ENCODE measurements at places on chromosomes 12 and 14.

DNA sequence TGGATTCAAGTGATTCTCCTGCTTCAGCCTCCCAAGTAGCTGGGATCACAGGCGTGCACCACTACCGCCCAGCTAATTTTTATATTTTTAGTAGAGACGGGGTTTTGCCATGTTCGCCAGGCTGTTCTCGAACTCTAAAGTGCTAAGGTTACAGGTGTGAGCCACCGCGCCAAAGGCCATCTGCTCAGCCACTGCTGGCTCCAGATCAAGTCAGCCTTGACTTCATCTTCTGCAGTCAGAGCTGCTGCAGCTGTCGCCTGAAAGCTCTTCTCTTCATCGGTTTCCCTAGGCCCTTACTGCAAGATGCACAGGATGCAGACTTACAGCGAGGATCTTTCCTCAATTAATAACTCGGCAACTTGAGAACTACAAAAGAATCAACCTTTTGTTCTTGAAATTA, 66.8 kb downstream of the CLIP1 start:
- no peak for DNase-seq

DNA sequence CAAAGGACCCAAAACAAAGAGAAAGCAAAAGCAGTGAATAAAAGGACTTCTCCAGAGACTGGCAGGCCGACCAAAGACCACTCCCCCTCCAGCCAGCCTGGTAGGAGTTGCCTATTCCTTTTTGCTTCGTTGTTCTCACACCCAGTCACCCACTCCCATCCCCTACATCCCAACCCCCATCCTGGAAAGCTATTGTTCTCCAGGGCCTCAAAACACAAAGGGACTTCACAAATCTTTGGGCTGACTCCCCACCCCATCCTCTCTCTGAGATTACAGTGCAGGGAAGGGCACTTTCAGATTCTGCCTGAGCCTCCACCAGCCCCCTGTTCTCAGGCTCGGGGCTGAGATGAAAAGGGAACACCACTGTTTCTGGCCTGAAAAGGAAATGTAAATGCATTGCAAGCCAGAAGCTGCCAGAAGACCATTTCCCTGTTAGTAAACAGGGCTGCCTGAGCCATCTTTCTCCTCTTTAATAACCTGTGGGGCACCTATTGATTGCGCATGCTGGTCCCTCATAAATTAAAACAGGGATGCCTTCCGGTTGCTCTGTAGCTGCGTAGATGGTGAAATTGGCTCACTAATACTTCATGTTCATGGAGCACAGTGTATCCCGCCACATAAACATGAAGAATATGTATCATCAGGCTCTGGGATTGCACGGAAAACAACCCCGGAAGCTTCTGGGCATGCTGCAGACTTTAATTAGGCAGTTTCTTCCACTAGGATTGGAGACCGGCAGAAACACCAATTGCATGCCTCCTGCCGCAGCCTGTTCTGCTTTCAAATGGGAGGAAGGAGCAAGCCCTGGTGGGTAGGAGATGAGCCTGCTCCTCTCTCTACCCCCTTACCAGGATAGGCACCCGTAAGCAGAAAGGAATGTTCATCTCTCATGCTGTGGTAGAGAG, 130.3 kb upstream of the FUT8 start:
- no peak for DNase-seq

GRCh38 chr12:118432812-118433545, 56.6 kb downstream of the SUDS3 start:
- no peak for DNase-seq

- DNase-seq, result no peak
These were observed 22.1 kb downstream of the ACVR1B start for GRCh38 chr12:51973560-51973959.

DNA sequence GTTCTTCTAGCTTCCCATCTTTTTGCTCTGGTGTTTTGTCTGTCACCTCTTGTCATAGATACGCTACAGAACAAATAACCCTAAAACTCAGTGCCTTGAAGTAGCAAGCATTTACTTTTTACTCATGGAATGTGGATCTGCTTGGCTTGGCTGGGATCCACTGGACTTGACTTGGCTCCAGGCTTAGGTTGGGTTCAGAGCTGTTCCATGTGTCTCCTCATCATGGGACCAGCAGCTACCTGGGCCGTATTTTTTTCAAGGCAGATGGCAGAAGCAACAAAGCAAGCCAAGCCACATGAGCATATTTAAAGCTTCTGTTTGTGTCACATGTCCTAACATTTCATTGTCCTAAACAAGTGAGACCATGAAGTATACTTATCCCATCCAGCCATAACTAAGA, 48.7 kb upstream of the ATF1 start:
- no peak for DNase-seq

DNA sequence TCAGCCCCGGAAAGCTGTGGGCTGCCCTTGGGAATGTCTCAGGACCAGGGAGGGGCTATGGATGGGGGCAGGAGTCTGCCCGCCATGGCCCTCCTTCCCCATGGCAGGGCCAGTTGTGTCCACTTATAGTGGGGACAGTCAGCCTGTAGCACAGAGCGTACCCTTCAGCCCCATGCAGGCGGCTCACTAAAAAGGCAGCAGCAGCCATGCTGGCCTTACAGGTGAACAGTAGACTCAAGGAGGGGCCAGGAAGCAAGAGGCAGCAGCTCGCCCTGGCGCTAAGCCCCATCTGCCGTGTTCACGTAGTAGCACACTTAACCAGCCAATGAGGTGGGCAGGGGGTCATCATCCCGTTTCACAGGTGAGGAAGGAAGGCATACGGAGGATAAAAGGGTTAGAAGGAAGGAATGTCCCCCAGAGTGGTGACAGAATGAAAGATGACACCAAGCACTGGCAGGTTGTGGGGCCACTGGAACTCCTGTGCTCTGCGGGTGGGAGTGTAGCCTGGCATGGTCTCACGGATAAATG, 52.7 kb downstream of the FAM222A start:
- DNase-seq, result no peak

- no peak for DNase-seq
These were observed at the start of gene DAO for GRCh38 chr12:108879615-108880254. Gene DAO (plus strand): TSS chr12:108880092. CDS start chr12:108885007, 4,915 bp downstream.

- DNase-seq, result no peak
These were observed 263 bp upstream of the IFT81 start for GRCh38 chr12:110123919-110124268.

GRCh38 chr12:64946132-64946829, 121.8 kb downstream of the TBC1D30 start:
- DNase-seq, result no peak

DNA sequence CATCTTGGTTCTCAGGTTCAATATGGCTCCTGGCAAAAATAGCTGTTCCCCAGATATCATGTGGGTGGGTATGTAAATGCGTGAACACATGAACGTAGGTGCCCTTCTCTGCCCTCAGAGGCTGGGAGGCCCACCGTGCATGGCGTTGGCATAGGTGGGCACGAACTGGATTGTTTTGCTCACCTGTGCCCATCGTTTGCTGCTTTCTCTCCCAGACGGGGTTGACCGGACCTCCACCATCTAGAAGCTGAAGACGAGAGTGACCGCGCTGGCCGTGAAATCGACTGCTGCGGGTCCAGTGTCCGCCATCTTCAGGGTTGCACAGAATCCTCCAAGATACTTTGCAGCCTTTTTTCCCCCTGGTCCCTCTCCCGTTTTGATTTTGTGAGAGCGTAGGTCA, 113.9 kb downstream of the GCH1 start:
- no peak for DNase-seq

DNA sequence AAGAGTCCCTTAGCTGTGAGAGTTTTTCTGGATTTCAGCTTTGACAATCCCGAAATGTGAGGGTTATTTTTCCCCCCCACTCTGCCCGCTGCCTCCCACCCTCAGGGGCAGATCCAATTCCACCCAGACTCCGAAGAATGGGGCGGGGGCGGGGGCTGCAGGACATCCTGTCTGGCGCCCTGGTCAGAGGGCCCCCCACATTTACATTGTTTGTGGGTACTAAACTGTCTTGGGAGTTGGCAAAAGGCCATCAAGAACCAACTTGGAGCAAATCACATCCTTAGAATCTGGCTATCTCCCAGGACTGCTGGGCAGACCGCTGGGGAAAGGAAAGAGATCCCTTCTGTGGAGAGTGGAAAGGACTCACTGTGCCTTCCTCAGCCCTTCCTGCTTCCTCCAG, 2.4 kb downstream of the EMP1 start:
- no peak for DNase-seq

- DNase-seq, result no peak
These were observed 96.3 kb downstream of the TSPAN8 start for GRCh38 chr12:71061451-71061850.

DNA sequence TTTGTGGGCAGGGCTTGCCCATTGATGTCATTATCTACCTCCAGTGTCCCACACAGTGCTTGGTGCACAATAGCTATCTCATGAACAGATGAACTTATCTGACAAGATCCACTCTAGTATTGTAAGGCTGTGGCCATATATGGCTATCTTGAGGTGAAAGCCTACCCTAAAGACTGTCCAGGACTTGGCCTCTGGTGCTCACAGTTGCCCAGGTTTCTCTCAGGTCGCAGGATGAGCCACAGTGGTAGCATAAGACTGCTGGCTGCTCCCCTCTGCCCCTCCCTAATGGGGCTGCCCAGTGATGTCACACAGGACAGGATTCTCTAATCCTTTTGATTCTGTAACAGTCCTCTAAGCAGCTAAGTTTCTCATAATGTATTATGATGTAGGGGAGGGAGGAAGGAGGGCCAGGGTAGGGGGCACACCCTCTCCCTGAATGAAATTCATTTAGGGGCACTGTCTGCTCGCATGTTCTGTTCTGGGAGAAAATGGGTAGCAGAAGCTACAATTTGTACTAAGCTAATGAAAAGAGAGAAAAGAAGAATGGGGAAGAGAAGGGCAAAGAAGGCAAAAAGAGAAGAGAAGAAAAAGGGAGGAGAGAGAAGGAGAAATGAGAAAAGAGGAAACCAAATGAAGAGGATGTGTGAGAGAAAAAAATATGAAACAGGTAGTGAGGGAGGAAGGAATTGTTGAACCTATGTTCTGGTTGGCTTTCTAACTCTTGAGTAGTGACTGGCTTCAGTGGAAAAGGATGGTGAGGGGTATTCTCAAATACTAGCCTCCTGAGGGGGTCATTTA, 3.4 kb upstream of the PPM1A start:
- DNase-seq, result peak; percentile 19

- DNase-seq, result no peak
These were observed 13.6 kb upstream of the ANKRD9 start for GRCh38 chr14:102523200-102523568.

DNA sequence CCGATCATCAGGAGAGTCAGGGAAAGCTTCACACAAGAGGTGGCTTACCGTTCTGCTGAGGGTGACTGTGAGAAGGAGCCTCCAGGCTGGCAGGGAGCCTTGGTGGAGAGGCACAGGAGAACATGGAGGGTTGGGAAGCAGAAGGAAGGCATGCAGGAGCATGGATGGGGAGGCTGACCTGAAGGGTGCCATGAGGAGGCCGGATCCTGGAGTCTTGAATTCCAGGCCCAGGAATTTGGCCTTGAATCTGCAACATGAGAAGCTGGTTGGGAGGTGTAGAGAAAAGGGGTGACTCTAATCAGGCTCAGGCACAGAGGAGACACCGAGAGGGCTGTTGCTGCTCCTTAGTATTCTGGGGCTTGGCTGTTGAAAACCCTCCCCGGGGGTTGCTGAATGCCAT, 130.2 kb downstream of the PELI2 start:
- DNase-seq, result no peak

DNA sequence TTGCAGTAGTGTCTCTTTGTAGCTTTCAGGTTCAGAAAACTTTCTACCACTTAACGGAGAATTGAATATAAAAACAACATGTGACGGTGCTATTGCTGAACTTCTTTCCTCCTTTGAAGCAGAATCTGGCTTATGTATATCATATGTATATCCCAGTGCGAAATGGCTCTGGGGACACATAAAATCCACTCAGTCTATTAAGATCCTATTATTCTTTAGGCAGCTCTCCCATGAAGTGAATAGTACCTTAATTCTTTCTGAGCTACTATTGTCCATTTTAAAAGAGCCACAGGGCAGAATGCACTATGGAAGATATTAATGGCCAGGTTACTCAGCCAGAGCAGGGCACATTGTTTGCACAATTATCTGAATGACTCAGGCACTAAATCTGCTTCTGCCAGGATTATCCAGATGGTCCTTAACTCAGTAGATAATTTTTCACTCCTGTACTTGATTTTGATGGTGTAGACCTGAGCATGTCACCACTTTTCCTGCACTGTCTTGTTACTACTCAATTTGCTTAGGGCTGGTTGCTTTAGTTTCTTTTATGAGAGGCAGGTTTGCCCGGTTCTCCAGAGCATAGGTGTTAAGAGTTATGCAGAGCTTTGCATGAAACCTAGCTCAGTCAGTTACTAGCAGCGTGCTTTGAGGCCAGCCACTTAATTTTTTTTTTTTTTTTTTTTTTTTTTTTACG, 5.5 kb downstream of the CNTN1 start:
- no peak for DNase-seq

GRCh38 chr14:45212231-45212630, 40.8 kb downstream of the MIS18BP1 start:
- DNase-seq, result no peak

GRCh38 chr12:127358888-127359287, 908.1 kb upstream of the TMEM132C start:
- DNase-seq, result no peak

DNA sequence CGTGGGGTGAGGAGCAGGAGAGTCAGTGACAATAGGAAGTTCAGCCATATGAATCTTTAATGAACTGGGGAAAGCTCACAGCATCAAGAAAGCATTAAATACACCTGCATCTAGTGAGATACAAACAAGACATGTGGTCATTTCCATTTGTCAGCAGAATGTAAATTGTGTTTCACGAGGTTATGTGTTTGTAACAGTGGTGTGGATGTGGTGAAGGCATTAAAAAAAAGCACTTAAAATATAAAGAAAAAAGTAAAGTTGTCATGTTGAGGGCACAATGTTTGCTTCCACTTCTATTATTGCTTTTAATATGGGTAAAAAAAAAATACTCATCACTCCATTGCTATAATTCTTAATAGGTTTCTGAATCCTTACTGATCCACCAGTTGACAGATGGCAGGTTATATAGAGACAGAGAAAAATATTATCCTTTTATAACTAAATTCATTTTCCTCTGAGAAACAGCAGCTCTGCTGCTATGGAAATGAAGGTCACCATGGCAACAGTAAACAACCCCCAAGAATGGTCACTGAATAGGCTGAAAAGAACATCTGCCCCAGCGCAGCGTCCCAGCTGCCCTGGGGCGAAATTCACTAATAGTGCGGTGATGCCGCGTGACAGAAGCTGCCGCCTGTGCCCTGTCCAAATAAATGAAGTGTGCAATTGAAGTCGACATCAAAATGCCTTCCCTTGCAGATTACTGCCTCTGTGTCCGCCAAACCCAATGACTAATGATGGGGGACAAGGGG, 226.1 kb downstream of the FOXN3 start:
- no peak for DNase-seq

DNA sequence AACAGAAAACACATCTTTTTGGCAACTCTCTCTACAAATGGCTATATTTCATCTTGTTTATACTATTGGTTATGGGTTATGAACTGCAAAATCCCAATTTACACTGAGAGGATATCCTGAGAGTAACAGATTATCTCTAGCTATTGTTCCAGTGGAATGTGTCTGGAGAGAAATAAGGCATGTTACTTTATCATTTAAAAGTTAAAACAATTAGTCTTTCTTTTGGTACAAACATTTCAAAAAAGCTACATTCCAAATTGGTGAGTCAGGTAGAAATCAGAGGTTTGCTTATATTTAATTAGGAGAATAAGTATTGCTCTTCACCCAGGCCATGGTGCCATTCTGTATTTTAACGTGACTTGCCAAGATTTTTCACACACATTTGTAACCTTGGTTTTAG, 411.6 kb downstream of the CCER1 start:
- DNase-seq, result no peak

- DNase-seq, result no peak
These were observed 85.2 kb downstream of the TMTC3 start for GRCh38 chr12:88227263-88227662.

Data from stimulated activated CD4-positive, alpha-beta T cell treated with anti-CD3 and anti-CD28 coated beads, Interleukin-4, amount 100 ng/mL, for 1 hour (primary cell).